ENCODE measurements at places on chromosomes 16 and 17.

DNA sequence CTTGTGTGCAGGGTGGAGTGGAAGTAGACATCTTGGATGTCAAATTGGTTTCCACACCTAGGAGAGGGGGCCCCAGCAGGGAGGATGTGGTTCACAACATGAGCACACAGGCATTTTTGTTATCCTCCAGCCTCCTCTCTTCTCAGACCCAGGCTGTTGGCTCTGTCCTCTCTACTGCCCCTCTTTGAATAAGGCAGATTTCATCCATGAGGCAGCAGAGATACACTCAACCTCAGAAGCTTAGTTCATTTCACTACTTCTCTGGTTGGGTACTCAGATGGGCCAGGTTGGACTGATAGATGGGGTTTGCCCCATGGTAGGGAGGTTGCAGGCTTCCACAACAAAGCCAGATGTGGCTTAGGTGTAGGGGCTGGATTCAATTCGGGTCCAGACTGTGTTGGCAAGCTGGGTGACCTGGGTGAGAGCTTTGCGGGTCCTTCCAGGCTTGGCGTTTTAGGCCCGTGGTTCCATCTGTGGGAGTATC lies 22.2 kb upstream of the NFATC3 start:
- no peak for DNase-seq

GRCh38 chr16:51175081-51175480 lies 24.0 kb upstream of the SALL1 start:
- no peak for DNase-seq

GRCh38 chr17:37025238-37025637 lies 76.5 kb downstream of the AATF start:
- no peak for DNase-seq

DNA sequence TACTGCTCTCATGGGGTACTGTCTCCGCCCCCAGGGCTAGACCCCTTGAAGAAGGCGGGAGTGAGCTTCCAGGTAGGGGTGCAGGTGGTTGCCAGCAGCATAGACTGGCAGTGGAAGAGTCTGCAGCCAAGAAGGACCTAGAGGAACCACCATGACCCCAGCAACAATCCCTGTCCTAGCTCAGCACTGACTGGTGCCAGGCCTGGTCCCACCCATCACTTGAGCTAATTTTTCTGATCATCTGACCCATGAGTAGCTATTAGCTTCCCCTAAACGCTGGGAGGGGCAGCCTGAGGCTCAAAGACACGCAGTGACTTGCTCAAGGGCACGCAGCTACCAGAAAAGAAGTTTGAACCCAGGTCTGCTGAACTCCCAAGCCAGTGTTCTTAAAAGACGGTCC lies 945 bp downstream of the PRM3 start:
- no peak for DNase-seq

DNA sequence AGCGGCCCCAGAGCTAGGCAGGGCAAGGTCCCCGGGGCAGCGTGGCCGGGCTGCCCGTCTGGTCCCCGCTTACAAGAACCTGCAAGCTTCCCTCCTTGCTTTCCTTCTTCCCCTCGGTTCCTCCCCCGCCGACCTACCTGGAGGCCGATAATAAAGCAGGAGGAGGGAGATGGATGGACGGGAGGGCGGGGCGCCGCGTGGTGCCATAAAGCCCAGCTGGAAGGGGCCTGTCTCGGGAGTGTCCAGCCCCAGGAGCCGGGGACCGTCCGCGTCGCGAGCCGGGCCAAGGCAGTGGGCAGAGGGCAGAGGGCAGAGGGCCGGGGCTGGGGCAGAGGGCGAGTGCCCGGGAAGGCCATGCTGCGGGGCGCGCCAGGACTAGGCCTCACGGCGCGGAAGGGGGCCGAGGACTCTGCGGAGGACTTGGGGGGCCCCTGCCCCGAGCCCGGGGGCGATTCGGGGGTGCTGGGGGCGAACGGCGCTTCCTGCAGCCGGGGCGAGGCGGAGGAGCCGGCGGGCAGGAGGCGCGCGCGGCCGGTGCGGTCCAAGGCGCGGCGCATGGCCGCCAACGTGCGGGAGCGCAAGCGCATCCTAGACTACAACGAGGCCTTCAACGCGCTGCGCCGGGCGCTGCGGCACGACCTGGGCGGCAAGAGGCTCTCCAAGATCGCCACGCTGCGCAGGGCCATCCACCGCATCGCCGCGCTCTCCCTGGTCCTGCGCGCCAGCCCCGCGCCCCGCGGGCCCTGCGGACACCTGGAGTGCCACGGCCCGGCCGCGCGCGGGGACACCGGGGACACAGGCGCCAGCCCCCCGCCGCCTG lies at the start of gene BHLHA9:
TSS of gene BHLHA9 (plus strand) at position 235 of the 820 bp plus-strand sequence. CDS start at position 355, 120 bp downstream.
- no peak for DNase-seq

- no peak for DNase-seq
Observed at GRCh38 chr16:66382171-66382965, 15.9 kb downstream of the CDH5 start.

DNA sequence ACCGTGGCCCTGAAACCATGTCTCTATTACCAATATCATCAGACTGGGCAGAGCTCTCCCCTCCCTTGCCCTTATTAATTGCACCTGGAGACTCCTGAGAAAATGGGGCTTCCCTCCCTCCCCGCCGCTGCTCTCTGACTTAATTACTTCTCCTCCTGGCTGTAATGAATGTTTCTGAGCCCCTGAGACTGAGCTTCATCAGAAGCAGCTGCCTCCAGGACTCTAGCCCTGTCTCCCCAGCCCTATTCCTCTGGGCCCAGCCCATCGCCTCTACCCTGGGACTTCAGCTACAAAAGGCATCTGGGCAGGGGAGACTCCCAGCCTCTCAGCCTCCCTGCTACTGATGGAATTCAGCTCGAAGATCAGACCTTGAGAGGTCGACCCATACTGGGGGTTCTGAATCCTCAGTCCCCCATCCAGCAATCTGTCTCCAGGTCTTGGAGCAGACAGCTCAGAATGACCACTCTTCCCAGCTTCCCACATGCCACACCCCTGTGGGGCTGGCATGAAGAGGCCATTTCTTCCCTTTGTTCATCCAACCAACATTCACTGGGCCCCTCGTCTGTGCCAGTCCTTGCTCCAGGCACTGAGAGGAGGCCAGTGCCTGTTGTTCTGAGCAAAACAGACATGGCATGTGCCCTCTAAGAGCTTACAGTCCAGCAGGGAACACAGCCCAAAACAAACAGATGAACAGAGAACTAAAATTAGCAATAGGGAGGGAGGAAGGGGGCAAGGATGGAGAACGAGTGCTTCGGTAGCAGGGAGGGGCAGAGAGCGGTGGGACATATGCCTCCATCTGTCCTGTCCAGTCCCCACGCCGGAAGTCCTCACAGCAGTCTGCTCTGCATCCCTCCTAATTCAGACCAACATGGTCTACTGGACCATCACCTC lies 17.0 kb upstream of the NAGS start:
- no peak for DNase-seq

DNA sequence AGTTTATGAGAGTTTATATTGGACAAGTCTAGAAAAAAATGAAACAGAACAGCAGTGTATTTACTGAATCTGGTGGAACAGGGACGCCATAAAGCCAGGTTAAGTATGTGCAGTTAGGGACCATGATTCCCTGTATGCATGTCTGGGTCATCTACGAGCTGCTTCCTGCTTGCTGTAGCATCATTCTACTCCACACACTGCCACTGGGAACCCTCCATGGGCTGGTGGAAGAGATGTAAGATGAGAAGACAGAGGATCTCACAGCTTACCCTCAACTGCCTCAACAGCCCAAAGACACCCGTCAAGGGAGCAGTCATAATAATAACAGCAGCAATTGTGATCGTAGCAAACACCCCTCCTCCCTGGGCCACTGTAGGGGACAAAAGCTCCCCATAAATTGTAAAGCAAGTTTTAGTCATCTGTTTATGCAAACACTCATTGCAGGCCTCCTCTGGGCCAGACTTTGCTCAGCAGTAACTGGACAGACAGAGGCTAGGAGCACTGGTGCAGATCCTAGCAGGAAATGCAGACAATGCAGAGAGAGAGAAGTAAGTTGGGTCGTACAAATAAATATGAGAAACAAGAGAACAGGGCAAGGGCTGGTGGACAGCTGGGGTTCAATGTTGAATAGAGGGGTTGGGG lies 188.0 kb downstream of the SOX9 start:
- no peak for DNase-seq

GRCh38 chr16:48583075-48584065 lies 26.6 kb downstream of the N4BP1 start:
- no peak for DNase-seq

GRCh38 chr17:60297760-60298401 lies 94.1 kb downstream of the USP32 start:
- no peak for DNase-seq

DNA sequence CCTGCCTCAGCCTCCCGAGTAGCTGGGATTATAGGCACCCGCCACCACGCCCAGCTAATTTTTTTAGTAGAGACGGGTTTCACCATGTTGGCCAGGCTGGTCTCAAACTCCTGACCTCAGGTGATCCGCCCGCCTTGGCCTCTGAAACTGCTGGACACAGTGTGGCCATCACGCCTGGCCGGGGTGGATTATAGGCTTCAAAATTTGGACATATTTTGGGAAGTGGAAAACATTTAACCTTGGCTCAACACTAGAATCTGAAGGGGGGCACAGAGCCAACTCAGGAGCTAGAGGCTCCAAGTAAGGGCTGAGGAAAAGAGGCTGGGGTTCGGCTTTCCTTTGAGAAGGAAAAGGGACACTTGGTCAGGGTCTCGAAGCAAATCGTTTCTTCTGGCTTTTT lies 2.2 kb upstream of the CDK5R1 start:
- no peak for DNase-seq

DNA sequence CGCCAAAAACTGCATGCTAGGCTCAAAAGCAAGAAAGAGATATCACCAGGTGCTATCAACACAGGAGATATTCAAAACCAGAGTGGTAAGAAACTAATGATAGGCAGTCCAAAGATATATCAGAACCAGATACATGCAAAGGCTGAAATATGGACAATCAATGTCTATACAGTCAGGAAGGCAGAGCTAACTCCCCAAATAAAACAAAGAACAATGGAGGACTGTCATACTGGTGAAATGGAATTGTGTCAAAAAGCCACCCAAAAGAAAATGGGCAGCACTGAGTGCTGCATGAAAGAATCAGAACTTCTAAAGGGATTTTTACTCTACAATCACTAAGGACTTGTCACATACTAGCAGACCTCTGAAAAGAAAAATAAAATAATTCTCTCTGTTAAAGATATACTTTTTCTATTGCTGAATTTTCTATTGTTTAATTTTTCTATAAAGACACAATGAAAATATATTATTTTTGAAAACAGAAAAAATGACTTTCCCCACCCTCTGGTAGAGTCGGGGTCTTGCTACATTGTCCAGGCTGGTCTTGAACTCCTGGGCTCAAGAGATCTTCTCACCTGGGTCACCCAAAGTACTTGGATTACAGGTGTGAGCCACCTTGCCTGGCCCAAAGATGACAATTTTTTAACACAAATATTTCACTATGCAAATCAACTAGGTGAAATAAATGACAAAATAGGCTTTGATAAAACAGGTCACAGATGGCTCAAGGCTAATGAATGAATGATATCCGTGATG lies 98.2 kb downstream of the USP32 start:
- no peak for DNase-seq

DNA sequence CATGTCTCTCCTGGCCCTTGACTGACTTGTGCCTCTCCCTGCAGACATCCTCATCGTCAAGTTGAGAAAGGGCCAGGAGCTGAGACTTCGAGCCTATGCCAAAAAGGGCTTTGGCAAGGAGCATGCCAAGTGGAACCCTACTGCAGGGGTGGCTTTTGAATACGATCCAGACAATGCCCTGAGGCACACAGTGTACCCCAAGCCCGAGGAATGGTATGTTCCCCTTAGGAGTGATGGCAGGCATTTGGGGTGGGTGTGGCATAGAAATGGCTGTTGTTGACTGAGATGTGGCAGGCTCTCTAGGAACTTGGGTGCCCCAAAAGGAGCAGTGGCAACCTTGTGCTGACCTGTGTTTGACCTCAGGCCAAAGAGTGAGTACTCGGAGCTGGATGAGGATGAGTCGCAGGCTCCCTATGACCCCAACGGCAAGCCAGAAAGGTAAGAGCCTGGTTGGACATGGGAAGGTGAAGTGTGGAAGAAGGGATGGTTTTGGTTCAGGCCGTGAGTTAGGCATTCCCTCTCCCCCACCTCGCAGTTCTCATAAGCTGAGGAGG lies 7.5 kb downstream of the POLR2C start:
- DNase-seq: no peak

DNA sequence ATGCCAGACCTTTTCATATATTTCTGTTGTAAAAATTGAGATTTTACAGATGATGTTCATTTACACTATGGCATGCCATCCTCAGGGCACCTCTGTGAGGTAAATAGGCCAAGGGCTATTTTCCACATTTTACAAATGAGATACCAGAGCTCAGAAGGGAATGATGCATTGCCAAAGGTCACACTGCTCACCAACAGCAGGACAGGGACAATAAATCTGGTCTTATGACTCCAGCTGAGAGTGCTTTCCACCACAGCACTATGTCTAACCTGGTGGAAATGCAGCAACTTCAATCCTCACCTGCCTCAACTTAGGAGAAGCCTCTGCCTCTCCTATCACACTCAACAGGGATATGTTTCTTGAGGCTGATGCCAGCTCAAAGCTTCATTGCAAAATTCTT lies 40.6 kb downstream of the GRIN2A start:
- no peak for DNase-seq

- no peak for DNase-seq
Observed at GRCh38 chr16:81560979-81561657, 116.5 kb downstream of the CMIP start.

DNA sequence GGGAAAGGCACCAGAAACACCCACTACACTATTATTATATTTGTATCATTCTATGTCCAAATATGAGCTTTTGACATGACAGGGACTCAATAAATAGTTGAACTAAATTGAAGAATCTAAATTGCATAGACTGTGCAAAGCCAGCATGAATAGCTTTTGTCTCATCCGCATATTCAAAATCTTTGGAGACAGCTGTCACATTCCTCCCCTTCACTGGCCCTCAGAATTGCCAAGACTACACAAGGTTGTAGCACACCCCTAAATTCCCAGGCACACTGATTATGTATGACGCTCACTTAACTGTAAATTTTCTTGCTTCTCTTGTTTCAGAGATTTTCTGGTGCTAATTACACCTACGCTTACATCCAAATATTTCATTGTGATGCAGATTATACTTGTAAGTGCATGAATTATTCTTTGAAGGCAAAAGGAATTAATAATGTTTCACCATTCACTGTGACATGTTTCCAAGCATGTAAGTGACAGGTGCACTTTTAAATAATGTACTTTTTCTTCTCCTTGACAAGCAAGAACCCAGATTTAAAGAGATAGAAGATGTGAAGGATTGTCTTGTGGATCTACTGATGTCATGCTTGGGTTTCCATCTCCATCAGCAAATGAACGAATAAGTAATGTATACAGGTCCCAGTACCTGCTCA lies 47.5 kb downstream of the CA10 start:
- DNase-seq: no peak

DNA sequence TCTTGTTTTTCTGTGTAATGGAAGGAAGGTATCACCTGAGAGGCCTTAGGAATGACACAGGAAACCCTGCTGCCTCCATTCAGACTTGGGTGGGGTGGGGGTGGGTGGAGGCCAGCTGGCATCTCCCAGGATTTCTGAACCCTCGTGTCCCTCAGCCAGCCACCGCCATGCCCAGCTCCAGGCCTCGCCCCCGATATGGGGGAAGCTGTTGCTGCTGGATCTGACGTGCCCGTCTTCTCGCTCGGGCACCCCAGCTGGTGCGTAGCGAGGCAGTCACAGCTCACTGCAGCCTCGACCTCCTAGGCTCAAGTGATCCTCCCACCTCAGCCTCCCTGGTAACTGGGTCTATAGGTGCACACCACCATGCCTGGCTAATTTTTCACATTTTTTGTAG lies 220.0 kb upstream of the CHMP6 start:
- DNase-seq: no peak
